NCI-H510A (cell line): ENCODE measurements at places on chromosomes 2 and 18.

GRCh38 chr2:23591111-23591510, 206.1 kb downstream of the KLHL29 start:
- DNase-seq: no peak

GRCh38 chr2:135607561-135607960, 76.3 kb downstream of the R3HDM1 start:
- DNase-seq: no peak

DNA sequence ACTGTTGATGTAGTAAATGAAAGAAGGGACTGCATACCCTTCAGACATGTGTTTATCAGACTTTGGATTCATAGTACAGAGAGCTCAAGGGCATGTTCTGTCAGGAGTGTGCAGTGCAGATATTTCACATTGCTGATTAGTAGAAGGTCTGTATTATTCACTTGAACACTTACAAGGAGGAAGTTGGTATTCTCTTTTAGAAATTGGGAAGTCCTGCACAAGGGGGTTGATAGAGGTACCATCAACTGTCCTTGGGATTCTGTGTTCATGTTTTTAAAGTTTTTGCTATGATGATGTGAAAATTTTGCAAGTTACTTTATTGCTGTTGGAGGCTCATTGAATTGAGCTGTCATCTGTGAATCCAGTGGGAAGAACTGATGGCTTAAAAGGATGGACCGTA, 6.7 kb downstream of the PSMD1 start:
- no peak for DNase-seq

DNA sequence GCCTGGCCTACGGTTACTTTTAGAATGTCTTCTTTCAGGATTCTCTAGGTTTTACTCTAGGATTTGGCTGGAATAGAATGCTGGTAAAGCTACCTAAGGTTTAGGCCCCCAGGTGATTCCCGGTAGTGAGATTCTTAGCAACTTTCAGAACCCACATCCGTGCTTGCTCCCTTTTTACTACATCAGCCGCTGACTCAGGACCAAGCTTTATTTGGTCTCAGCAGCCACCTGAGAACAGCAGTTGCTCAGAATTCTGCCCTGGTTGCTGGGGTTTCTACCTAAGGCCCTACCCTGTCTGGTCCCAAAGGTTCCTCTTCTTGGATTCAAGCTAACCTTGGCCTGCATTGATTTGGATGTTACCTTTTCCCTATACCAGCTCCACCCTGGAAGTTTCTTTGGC, 36.1 kb upstream of the NDUFV2 start:
- DNase-seq: no peak

DNA sequence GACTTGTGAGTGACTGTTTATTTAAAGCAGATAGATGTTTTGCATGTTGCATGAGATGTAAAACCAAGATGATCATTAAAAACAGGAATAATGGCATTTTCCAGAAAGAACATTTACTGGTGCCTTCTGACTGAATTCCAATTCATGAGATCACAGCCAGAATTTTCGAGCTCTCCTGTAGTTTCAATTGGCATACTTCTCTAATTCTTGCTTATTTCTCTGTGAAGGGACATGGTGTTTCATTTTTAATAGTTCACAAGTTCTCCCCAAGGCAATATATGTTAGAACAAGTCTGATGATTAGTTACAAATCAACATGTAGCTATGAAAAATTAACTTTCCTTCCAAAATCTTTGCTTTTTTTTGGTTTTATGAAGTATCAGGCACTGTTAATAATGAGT, 105.7 kb downstream of the PDE1A start:
- no peak for DNase-seq

DNA sequence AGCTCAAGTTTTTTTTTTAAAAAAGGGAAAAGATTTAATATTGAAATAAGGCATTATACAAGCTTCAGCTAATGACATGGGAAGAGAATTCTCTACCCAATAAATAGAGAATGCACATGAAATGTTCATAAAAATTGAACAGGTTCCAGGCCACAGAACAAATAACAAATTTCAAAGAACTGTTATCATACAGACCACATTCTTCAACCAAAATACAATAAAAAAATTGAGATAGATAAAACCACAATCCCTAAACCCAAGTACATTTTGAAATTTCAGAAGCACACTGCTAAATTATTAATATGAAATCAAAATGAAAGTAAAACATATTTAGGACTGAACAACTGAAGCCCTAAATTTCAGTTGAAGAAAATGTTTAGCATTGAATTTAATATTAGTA, 89.6 kb downstream of the BCL2 start:
- no peak for DNase-seq

- DNase-seq: no peak
Measured at GRCh38 chr18:13158428-13158827, 60.1 kb upstream of the LDLRAD4 start.

GRCh38 chr2:207319316-207319715, 153.6 kb upstream of the KLF7 start:
- DNase-seq: no peak

GRCh38 chr18:36737316-36737715, 91.5 kb downstream of the TPGS2 start:
- DNase-seq: no peak

DNA sequence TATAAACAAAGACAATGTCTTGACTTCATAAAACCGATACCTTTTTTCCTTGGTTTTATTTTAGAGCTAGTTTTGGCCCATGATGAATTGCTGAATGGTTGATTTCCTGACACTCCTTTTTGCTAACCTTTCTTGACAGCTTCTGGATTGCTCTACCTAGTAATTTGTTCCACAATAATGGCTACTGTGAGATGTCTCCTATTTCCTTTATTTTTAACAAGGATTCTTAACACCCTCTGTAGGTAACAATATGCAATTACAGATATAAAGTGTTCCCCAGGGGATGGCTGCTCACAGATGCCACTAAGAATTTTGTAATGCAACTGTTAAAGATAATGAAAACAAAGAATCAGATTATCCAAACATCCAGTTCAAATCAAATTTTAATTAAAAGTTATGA, 100.8 kb upstream of the ATP5MC3 start:
- DNase-seq: no peak

- DNase-seq: no peak
Measured at GRCh38 chr18:78558948-78559347, 420.7 kb upstream of the SALL3 start.

DNA sequence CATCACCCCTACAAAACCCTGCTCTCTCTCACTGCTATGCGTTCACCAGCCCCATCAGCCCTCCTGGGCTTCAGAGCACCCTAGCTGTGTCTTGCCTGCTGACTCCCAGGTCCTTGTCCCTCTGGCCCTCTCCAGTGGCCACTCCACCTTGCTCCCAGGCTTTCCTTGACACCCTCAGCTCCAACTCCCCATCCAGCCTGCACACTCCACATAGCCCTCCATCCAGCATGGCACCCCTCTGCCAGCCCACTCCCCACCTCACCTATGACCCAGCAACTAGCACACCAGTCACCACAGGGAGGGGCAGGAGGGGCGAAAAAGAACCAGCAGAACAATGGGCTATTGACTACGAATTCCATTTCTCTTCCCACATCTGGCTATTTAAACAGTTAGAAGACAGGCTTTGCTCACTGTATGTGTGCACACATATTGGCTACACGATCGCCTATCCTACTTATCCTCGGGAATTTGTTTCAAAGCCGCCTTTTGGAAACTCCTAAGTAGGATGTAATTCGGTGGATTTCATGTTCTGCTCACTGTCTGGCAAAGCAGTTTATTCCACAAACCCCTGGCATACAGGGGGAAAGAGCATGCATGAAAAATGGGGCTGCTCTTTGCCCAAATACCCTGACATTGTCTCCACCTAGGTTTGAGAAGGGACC, 195.3 kb downstream of the SMAD2 start:
- DNase-seq: no peak

DNA sequence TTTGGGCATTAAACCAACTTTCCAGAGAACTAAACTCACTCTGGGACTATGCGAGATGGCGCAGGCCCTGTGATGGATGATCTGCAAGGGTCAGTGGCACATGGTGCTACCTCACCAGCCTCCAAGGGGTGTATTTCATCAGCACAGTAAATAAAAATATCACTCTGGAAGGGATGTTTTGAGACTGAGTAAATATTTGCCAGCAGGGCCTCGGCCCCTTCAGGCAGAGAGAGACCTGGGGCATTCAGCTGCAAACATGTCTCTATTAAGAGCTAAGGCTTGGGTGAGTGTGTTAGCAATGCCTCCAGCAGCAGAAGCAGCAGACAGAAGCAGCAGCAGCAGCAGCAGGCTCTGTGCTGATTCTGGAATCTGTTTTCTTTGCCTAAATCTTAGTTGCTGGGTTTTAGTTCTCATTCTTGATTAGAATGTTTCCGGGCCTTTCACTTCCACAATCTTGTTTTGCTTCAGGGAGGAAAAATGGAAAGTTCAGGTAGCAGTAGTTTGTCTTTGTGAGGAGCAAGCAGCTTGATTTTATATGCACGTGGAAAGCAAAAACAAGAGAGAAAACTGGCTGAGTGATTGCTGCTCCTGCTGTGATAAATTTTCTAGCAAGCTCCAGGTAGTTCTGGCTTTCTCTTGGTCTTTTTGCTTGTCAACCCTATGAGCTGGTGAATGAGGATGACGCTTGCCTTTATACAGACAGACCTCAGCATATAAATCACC, 18.6 kb downstream of the ADCYAP1 start:
- peak; percentile 62 for DNase-seq

- no peak for DNase-seq
Measured at GRCh38 chr2:217951521-217952247, 51.1 kb downstream of the TNS1 start.

DNA sequence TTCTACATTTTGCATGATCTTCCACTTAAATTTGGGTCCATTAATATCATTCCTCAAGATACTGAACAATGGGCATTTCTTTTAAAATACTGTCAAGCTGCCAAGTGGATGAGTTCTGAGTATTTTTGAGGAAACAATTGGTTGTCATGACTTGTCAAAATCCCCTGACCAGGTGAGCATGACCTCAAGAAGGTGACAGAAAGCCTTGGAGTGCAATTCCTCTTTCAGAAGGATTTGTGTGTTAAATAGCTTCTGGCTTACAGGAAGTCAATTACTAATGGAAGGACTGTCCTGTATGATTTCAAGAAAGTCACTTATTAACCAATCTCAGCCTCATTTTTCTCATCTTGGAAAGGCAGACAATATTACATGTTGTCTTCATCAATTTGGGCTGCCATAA, 460.6 kb downstream of the TSN start:
- no peak for DNase-seq

- DNase-seq: no peak
Measured at GRCh38 chr2:197423307-197423706, 11.5 kb downstream of the SF3B1 start.

- DNase-seq: peak; percentile 70
Measured at GRCh38 chr2:47651296-47651695, 131.6 kb upstream of the MSH6 start.

- no peak for DNase-seq
Measured at GRCh38 chr2:29650631-29651097, 270.7 kb downstream of the ALK start.

DNA sequence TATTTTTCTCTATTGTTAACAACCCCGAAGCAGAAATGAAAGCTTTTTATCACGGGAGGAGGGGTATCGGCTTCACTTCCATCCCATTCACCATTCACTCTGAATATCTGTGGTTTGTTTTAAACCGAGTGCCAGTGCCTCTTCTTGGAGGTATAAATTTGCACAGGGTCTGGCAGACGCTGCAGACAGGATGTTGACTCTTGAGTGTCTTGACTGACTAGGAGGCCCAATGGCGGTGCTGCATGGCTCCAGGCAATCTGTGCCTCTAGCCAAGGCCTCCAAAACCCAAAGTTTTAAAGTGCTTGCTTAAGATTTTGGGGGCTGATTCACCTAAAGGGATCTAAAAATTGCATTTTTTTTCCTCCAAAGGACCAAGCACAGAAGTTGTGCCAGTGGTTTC, 183.8 kb downstream of the LTBP1 start:
- no peak for DNase-seq

DNA sequence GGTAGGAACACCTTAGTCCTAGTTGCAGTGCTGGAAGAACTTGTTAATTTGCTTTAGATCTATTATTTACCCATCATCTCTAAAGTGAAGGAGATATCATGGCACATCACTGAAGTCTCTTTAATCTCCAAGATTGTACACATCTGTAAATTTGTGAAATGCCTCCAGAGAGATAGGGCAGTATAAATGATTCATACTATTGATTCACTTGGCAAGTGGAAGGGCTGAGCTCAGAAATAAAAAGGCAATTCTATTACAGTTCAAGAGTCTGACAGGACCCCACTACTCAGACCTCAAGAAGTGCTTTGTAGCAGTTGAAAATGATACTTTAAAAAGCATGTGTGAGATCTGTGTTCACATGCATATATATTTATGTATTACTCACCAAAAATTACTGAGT, 489.3 kb downstream of the DCC start:
- DNase-seq: no peak

DNA sequence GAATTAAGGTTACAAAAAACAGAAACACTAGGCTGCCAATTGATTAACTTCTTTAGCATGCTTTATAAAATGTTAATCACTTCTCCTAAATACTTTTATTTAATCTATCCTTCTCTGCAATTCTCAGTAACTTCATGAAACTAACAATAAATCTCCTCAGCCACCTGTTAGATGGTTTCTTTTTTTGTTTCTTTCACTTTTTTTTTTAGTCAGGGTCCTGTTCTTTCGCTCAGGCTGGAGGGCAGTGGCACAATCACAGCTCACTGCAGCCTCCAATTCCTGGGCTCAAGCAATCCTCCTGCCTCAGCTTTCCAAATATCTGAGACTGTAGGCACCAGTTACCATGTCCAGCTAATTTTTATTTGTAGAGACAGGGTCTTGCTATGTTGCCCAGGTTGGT, 213.4 kb upstream of the STK17B start:
- DNase-seq: no peak

- no peak for DNase-seq
Measured at GRCh38 chr2:72011370-72011689, 136.3 kb downstream of the CYP26B1 start.

GRCh38 chr2:144470334-144470733, 49.6 kb downstream of the ZEB2 start:
- DNase-seq: no peak

- no peak for DNase-seq
Measured at GRCh38 chr18:25313268-25313667, 38.7 kb downstream of the ZNF521 start.

DNA sequence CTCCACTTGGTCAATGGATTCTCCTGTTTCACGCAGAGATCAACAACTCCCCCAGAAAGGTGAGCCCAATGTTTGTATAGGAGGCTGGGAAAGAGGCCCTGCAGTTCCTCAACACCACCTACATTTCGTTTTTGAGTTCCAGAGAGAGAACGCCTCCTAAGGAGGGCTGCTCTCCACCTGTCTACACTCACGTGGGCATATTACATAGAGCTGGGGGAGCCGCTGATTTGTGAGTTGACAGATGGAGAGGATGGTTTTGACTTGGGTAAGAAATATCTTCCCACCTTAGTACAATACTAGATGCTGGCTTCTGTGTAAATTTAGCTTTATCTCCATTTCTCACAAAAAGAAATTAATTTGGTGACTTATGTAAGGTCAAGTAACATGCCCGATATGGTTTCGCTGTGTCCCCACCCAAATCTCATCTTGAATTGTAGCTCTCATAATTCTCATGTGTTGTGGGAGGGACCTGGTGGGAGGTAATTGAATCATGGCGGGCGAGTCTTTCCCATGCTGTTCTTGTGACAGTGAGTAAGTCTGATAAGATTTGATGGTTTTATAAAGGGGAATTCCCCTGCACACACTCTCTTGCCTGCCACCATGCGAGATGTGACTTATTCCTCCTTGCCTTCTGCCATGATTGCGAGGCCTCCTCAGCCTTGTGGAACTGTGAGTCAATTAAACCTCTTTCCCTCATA, 274.5 kb upstream of the PXDN start:
- DNase-seq: no peak

- DNase-seq: no peak
Measured at GRCh38 chr2:172480301-172481218, 53.2 kb downstream of the ITGA6 start.
